ENCODE measurements at places on chromosomes 13 and 19.

DNA sequence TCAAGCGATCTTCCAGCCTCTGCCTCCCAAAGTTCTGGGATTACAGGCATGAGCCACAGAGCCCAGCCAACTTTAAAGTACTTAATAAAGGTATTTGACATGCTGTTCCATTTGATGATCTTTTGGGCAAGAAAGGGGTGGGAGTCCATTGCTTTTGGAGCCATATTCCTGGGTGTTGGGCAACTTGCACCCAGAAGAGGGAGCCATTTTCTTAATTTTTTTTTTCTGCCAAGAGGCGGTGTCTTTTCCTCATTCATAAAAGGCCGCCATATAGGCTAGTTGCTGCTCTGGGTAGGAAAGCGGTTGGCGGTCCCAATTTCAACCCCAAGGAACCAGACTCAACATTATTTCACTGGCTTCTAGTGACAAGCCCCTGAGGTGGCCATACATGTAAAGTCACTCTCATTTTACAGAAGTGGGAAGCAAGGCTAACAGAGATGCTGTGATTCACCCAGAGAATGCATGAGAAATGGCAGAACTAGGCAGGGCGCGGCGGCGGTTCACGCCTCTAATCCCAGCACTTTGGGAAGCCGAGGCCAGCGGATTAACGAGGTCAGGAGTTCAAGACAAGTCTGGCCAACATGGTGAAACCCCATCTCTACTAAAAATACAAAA lies 139.6 kb downstream of the CACNA1A start:
- peak; percentile 3 for DNase-seq

GRCh38 chr19:44021221-44021620 lies 4.0 kb upstream of the ZNF222 start:
- DNase-seq, result no peak

DNA sequence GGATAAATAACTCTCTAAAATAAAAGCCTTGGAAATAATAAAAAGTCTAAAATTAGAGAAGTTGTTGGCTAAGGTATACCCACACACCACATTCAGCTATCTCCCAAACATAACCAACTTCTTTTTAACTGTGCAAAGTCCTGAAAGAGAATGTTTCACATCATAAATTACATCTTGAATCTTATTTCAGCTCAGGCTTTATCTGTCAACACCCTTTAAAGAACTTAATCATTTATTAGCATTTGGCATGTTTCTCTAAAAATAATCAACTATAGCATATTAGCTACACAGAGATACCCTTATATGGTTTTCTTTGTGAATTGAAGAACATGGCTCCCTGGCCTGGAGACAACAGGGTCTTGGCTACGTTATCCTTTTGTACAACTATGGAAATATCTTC lies 6.9 kb downstream of the EDNRB start:
- DNase-seq, result no peak

- DNase-seq, result no peak
Measured at GRCh38 chr13:91526543-91527033, 128.2 kb downstream of the GPC5 start.

GRCh38 chr13:20828539-20829364 lies 55.0 kb upstream of the EEF1AKMT1 start:
- DNase-seq, result peak; percentile 24

GRCh38 chr13:101390461-101390860 lies 25.8 kb downstream of the NALCN start:
- DNase-seq, result no peak

GRCh38 chr13:46489586-46490023 lies 63.4 kb upstream of the LRCH1 start:
- DNase-seq, result no peak

- DNase-seq, result peak; percentile 88
Measured at GRCh38 chr13:103839460-103839859, 773.2 kb upstream of the SLC10A2 start.

GRCh38 chr19:56217039-56217949 lies 15.2 kb downstream of the ZSCAN5C start:
- no peak for DNase-seq

- DNase-seq, result no peak
Measured at GRCh38 chr19:45368737-45369340, 1.5 kb downstream of the ERCC2 start.

DNA sequence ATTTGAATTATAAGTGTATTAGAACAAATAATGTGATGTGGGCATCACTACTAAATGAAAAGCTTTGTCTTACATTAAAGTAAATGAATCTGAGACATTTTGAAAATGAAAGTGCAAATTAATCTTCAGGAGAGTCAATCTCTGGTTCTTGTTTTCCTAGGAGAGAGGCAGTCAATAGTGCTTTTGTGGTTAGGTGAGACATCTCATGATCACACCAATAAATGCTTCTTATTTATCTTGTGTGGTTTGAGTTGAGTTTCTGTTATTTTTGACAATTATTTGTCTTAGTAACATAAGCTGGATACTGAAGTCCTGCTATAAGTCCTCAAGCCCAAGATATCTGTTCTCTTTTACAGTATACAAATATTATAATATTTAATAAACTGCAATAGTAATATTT lies 1378.0 kb upstream of the PCDH9 start:
- DNase-seq, result no peak

DNA sequence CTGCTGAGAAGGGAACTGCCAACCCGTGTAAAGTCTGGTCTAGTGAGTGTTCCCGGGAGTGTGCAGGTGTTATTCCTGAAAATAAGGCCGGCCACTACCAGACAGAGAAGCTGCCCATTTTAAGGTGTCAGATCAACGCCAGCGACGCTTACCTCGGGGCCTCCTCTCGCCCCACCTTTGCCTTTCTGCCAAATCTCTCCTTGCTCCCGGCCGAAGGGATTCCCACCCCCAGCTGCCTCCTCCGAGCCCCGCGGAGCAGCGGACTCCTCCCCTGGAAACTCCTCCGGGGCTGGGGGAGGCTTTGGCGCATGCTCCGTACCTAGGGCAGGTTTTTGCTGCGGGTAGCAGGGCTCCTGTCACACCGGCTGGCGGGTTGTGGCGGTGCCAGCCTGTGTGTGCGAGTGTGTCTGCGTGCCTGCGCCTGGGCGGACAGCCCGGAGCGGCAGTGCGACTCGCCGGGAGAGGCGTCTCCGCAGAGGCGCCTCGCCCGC lies at the start of gene HS6ST3:
TSS of gene HS6ST3 (plus strand) at position 359 of the 491 bp plus-strand sequence.
- peak; percentile 79 for DNase-seq

- peak; percentile 50 for DNase-seq
Measured at GRCh38 chr13:98541701-98542203, 35.2 kb downstream of the STK24 start.

DNA sequence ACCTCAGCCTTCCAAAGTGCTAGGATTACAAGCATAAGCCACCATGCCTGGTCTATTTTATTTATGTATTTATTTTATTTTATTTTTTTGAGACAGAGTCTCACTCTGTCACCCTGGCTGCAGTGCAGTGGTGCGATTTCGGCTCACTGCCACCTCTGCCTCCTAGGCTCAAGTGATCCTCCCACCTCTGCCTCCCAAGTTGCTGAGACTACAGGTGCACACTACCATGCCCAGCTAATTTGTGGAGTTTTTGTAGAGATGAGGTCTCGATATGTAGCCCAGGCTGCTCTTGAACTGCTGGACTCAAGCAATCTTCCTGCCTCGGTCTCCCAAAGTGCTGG lies 10.3 kb upstream of the ADGRE5 start:
- no peak for DNase-seq

- DNase-seq, result peak; percentile 15
Measured at GRCh38 chr13:70527599-70527998, 419.3 kb upstream of the KLHL1 start.

DNA sequence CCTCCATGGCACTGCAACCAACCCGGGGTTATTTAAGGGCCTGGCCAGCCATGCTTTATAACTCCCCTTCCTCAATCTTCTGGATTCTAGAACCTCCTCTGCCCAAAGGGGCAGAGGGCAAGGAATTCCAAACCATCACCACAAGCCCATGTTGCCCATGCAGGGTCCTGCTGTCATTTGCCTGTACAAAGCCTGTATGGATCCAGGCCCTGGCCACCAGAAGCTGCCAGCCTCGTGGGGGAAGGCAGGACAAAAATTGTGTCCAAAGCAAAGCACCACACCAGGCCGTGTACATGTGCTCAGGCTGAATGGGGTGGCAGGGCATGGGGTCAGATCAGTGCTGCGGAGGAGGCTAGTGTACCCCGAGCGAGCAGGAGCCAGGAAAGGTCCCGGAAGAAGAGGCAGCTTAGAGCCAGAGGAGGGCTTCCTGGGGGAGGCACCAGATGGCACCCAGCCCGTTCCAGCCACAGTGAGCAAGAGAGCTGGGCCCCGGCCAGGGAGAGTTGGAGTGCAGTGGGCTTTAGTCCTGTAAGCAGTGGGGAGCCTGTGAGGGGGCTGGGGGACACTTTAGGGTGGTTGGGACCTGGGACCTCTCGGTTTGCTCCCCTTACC lies 35.8 kb downstream of the CAPN12 start:
- DNase-seq, result no peak

- no peak for DNase-seq
Measured at GRCh38 chr13:48873081-48873480, 102.6 kb upstream of the FNDC3A start.

DNA sequence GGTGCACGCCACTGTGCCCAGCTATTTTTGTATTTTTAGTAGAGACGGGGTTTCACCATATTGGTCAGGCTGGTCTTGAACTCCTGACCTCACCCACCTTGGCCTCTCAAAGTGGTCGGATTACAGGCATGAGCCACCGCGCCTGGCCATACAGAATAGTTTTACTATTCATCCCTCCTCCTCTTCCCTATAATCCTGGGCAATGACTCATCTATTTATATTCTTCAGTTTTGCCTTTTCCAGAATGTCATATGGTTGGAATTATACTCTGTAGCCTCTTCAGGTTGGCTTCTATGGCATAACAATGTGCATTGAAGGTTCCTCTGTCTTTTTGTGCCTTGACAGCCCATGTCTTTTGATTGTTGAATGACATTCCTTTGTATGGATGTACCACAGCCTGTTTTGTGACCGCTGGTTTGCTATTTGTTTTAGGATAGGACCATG lies 22.2 kb upstream of the LRP3 start:
- DNase-seq, result no peak

DNA sequence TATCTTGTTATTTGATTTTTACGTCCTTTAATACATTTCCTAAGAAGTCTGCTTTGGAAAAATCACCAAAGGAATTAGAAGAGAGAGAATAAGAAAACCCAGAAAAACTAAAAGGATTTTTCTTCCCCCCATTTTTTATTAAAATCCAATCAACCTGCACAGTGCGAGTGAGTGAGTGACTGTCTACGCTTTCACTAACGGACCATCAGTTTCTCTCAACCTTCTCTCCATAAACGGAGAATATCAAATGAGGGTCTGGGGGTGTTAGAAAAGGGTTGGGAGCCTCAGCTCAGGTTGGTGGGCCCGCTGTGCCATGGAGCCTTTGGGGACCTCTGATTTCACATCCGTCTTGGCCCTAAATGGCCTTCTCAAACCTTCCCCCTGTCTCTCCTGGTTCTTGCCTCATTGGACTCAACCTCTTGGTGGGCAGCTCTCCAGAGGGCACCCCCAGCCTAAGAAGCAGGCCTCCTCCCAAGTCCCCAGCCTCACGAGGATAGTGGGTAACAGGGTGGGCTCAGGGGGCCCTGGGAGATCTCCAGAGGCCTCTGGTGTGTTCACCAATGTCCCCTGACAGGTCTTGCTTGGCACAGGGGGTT lies 763 bp upstream of the LRP3 start:
- DNase-seq, result no peak

DNA sequence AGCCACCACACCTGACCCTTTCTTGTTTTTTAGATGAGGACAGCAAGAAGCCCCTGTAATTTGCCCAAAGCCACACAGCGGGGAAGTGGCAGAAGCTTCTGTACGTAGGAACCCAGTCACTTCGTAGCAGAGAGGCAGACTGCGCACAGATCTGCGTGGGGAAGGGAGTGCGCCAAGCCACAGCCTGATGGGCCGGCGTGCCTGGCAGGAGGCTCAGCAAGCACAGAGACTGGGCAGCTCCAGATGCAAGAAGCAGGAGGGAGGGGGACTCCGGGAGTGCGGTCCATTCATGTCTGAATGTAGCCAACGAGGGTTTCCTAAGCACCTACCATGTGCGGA lies 347 bp upstream of the TJP3 start:
- DNase-seq, result no peak

DNA sequence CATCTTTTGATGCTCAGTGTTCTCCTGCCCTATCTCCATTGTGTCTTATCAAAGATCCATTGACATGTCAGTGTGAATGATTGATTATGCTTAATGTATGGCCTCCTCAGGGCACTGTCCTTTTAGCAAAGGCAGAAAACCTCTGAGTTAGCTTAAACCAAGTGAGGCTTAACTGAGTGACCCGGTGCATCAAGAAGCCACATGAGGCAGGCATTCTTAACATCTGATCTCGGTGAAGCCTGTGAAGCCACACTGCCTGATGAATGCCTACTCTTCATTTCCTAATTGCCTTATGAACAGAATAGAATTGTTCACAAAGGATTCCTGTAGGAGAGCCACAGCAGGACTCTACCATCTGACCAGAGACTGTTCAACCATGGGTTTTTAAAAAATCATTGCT lies 168.1 kb upstream of the SOX21 start:
- DNase-seq, result no peak

DNA sequence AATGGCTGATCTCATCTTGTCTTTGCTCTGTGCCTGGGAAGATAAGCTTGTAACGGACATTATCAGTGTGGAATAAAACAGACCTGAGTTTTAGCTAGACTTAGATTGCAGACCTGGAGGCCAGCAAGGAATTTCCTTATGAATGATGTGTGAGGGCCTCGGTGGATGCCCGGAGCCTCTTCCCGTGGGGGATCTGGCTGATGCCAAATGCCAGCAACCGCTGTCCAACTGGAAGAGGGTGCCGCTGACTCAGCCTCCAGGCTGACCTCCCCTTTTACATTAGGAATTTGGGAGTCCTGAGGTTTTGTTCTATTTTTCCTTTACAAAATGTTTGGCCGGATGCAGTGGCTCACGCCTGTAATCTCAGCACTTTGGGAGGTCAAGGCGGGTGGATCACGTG lies 19.6 kb upstream of the LILRA2 start:
- no peak for DNase-seq

All from SK-N-DZ (cell line).